ENCODE measurements at places on chromosomes 12 and 14. TPM values are rescaled to one million over a fixed set of nuclear protein-coding genes. Genes with fewer than 3 reads are reported as not detected.

The EGLN3 gene
- 0.12 TPM for total RNA-seq

The IL23A gene
- not detected for total RNA-seq

The EIF2S3B gene
- 1.6 TPM for total RNA-seq

The AACS gene
- 39.5 TPM for total RNA-seq

The DAO gene
- total RNA-seq: not detected

The CLEC1B gene
- not detected for total RNA-seq

The SRRM4 gene
- total RNA-seq: not detected

The LRP6 gene
- 39.3 TPM for total RNA-seq

The SLCO1B3 gene
- total RNA-seq: not detected

The KIF26A gene
- total RNA-seq: 1.5 TPM

The SUPT16H gene
- 68.2 TPM for total RNA-seq

The MGAT4C gene
- total RNA-seq: not detected

The CNIH1 gene
- 101 TPM for total RNA-seq

The NINJ2 gene
- total RNA-seq: not detected

The ANO2 gene
- not detected for total RNA-seq

The P2RX4 gene
- 30.0 TPM for total RNA-seq

The OASL gene
- total RNA-seq: 0.49 TPM

The LYZ gene
- not detected for total RNA-seq

The PNP gene
- total RNA-seq: 13.4 TPM

The PLEKHD1 gene
- total RNA-seq: under 0.01 TPM

The SYNDIG1L gene
- not detected for total RNA-seq

The CCDC197 gene
- not detected for total RNA-seq

The KRT72 gene
- total RNA-seq: not detected

The B4GALNT3 gene
- 0.32 TPM for total RNA-seq

The DPPA3 gene
- not detected for total RNA-seq

The C14orf132 gene
- 28.4 TPM for total RNA-seq

The PAH gene
- not detected for total RNA-seq

The EML1 gene
- 38.3 TPM for total RNA-seq

The OAS2 gene
- 26.6 TPM for total RNA-seq

The JPH4 gene
- total RNA-seq: not detected

The CLEC1A gene
- total RNA-seq: 0.85 TPM

The PMCH gene
- not detected for total RNA-seq

The IGFBP6 gene
- total RNA-seq: 162 TPM

The PAN2 gene
- total RNA-seq: 19.2 TPM

The MMP19 gene
- 16.1 TPM for total RNA-seq

The ABCD2 gene
- 0.12 TPM for total RNA-seq

The APAF1 gene
- 17.8 TPM for total RNA-seq

The FBLN5 gene
- total RNA-seq: 215 TPM

The HAL gene
- 0.12 TPM for total RNA-seq

The MGST1 gene
- 58.5 TPM for total RNA-seq

The SLC38A6 gene
- 65.6 TPM for total RNA-seq

The REM2 gene
- total RNA-seq: not detected

The SELPLG gene
- 4.2 TPM for total RNA-seq

The C14orf119 gene
- total RNA-seq: 40.7 TPM

The KLRG1 gene
- 0.61 TPM for total RNA-seq

The MFAP5 gene
- 206 TPM for total RNA-seq

Measured in hair follicle dermal papilla cell (primary cell).